HEK293T (cell line): ENCODE measurements at places on chromosomes 2 and 18.

DNA sequence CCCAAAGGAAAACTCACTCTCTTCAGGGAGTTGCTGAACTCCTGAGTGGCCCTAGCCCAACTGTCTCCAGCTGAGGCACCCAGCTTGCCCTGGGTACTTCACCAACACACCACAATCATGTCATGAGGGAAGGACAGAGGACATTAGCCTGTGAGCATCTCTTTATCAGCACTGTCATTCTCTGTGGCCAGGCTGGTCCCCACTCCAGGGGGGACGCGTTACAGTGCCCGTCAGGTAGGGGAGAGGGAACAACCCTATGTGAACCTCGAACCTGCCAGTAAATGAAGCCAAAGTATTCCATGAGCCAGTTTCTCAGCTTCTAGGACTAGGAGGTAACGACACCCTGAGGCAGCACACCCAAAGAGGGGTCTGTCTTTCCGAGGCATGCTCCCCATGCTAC is 94.9 kb upstream of the MGAT4A start:
- DNase-seq: no peak

DNA sequence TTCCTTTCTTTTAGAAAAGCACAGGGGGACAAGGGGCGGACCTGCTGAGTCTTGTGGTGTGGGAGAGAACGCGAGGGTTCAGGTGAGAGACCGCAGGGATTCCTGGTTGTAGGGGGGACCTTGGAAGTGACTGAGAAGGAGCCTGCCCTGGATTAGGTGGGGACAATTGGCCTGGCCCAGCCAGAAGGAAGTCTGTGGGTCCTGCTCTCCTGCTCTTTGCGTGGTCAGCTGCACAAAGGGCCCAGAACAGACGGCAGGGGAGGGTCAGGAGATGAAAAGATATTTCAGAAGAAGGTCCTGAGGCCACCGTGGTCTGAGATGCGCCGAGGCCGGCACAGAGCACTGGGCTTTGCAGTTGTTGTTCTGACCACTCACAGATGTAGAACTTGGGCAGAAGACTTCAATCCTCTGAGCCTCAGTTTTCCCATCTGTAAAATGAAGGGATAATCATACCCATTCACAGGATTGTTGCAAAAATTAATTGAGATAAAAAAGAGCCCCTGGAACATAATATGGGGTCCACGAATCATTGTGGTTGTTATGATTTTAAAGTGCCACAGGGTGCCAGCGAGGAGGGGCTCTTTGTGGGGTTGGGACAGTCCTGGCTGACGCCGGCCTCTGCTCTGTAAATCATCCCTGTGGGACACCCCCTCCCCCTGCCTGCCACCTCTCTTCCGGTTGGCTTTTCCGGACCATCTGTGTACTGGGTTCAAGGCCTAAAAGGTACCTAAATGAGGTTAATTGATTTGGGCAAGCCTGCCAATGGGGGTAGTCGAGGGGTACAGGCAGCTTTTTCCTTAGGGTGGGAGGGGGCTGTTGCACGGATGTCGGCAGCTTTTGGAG is 1.8 kb downstream of the LPIN1 start:
- no peak for DNase-seq

DNA sequence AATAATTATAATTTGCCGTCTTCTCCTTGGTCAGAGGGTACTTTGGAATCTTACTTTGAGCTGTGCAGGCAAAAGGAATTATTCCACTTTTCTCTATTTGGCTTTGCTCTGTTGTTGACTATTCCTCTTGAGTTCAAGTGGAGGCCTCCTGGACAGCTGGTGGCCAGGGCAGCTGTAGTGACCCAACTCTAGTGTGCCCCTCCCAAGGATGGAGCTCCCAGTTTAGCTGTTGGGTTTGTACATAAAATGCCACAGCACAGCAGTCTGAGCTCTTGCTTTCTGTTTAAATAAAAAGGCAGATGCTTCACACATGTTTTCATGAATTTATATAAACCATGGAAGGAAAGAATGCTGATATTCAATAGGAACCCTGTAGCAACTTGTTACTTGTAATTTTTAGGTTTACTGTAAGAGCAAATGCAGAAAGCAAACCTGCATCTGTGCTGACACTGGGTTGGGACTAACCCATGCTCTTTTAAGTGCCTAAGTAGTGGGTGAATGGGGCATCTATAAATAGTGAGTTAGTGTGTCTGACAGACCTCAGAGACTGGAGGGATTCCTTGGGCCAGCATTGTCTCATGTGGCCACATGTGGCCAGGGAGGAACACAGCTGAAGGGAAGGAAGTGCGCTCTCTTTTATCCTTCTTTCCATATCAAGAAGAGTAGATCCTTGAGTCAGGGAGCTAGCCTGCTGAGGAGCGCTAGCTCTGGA is 121.8 kb downstream of the FHOD3 start:
- DNase-seq: no peak

DNA sequence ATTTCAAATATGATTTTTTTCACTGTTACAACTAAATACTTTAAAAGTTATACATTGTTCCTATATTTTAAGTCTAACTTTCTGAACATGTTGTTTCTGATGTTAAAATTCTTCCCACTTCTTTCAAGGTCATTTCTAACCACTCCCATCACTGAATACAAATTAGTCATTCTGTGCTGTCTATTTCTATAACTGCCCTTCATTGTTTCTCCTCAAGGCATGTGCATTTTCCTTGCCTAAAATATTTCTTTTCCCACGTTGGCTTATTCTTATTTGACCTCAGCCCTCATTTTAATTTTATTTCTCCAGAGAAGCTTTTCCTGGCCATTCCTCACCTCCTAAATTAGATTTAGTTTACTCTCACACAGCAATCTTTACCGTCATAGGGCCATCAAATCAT is 198.9 kb upstream of the GULP1 start:
- DNase-seq: no peak

DNA sequence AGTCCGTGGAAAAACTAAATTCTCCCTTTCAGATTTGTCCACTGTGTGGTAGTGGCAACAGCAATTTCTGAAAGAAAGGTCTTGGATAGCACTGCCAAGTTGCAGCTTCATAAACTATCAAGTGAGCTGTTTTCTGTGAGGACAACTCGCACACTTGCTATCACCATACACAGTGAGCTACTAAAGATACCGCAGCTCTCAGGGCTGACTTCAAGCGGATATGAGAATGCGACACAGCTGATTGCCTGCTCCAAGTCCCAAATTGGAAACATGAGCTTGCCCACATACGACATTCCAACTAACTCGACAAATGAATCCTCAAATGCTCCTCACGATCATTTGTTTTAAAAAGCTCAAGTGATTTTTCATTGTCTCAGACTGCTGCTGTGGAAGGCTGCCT is 46.2 kb downstream of the E2F6 start:
- DNase-seq: no peak

DNA sequence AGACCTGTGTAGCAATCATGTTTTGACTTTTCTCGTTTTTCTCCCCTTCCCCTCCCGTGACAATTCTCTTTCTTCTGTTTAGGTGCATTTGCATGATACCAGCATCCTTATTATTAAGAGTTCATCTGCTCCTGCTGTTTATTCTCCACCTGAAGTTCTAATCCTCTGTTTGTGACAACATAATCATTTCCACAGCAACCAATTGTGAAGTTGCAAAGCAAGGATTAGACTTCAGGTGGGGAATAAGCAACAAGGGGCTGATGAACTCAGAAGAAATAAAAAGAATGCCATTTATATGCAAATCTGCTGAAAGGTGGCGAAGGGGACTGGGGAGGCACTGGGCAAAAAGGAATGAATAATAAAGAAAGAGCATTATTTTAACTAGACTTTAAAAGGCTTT is 124.8 kb upstream of the LINC00305 start:
- DNase-seq: no peak

DNA sequence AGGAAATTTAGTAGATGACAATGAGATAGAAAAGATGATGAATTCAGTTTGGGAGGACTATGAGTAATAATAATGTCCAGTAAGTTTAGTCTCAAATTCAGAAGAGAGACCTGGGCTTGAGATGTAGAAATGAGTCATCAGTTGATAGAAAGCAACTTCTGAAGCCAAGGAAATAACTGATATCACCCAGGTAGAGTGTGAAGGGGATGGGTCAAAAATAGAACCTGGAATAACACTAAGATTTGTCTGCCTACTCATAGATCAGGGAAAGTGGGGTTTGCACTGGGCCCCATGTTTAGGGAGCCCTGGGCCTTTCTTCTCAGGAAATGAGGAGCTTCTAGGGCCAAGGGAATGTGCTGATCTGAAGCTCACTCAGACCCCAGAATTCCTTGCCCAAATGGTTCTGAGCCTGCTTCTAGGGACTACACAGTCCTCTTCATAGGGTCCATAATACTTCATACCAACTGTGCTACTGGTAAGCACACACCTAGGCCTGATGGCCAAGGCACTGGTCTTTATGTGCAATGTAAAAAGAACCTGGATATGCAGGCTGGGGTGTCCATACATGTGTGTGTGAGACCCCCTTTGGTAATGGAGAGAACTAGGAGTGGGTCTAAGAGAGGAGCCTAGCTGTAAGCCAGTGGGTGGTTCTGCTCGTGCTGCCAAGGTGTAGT is 141.2 kb downstream of the IKZF2 start:
- DNase-seq: no peak

GRCh38 chr2:172772633-172773032 is 37.0 kb downstream of the RAPGEF4 start:
- no peak for DNase-seq

GRCh38 chr2:37816686-37817085 is 108.4 kb upstream of the RMDN2 start:
- no peak for DNase-seq
